ENCODE measurements at places on chromosomes 6 and 20.

DNA sequence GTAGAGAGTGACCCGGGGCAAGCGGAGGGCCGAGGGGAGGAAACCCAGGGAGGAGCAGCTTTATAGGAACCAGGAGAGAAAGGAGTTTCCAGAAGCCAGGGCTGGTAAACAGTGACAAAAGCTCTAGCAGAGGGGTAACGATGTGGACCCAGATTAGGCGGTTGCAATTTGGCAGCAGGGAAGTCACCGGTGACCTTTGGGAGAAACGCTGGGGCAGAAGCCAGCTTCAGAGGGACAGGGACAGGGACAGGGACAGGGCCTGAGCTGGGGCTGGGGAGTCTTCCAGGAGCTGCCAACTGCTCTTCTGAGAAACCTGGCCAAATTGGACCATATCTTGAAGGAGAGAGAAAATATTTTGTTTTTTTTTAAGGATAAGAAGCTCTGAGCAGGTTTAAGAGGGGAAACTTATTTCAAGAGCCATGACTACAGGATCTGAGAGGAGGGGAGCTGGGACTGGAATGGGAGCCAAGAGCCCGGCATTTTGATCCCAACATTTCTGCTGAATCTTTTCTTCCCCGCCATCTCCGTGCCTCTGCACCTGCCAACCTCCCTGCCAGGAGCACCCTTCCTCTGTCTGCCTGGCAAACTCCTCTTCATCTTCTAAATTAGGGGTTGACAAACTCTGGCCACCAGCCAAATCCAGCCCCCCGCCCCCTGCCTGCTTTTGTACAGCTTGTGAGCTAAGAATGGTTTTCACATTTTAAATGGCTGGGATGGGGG is 22.6 kb upstream of the PREX1 start:
- DNase-seq, result no peak

- DNase-seq, result no peak
Observed at GRCh38 chr20:49693435-49694171, 20.1 kb downstream of the B4GALT5 start.

DNA sequence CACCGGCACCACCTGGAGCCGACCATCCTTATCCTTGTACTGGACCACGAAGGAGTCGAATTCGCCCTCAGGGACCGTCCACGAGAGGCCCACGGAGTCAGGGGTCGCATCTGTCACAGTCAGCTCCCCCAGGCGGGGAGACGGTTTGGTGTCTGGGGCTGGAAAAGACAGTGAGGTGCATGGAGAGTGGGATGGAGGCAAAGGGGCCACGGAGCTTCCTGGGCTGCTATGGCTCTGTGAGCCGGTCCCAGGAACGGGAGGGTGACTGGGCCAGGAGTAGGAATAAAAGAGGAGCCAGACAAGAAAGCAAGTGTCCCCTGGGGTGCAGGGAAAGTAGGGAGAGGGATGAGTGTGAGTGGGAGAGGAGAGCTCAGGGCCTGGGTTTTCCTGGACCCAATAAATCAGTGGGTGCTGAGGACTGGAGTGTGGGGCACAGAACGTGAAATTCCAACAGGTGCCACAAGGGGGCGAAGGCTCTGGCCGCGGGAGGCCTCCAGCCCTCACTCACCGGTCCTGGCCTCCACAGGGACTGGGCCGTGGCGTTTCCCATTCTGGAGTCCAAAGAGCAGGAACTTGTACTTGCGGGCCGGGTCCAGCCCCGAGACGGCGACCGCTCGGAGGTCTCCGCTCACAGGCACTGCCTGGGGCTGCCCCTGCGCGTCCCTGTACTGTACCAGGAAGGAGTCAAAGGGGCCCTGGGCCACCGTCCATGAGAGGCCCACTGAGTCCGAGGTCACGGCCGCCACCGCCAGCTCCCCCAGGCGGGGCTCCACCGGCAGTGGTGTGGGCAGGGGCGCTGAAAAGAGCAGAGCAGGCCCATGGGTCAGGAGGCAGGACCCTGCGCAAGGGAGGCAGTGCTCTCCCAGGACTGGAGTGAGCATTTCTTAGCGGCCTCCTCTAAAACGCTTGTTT is 9.9 kb downstream of the CYP21A2 start:
- DNase-seq, result peak; percentile 50

- DNase-seq, result no peak
Observed at GRCh38 chr20:62622877-62623487, 19.3 kb upstream of the SLCO4A1 start.

- no peak for DNase-seq
Observed at GRCh38 chr6:32815996-32816395, 806 bp downstream of the HLA-DOB start.

DNA sequence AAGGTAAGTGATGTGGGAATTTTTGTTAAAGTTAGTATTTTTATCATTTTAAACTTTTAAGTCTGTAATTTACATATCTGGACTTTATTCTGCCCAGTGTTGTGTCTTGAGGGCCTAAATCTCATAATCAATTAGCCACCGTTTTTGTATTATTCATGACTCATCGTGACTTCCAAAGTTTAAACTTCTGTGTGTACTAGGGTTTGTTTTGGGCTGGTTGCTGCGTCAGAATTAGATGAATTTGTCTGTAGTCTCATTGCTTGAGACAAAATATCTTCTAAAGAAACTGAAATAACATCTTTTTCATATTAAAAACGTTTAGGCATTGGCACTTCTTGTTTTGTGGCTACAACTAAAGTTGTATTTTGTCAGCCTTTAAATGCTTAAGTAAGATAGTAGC is 41.3 kb downstream of the CDYL start:
- DNase-seq, result no peak

DNA sequence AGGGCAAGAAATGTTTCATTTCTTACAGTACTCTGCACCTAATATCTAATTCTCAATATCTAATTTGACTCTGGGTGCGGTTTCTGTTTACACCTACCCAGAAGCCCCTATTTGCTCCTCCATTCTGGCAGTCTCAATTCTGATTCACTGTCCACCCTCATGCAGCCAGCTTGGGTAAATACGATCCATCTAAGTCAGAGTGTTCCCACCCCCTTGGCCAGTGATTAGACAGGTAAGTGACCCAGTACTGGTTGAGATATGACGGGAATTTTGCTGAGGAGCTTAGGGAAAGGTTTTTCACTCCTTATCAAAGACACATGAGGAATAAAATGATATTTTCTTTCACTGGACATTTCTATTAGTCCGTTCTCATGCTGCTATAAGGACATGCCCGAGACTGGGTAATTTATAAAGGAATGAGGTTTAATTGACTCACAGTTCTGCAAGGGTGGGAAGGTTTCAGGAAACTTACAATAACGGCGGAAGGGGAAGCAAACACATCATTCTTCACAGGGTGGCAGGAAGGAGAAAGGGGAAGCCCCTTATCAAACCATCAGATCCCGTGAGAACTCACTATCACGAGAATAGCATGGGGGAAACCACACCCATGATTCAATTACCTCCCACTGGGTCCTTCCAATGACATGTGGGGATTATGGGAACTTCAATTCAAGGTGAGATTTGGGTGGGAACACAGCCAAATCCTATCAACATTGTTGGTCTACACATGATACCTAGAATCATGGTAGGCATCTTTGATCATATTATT is 29.4 kb downstream of the GLO1 start:
- DNase-seq, result peak; percentile 3

DNA sequence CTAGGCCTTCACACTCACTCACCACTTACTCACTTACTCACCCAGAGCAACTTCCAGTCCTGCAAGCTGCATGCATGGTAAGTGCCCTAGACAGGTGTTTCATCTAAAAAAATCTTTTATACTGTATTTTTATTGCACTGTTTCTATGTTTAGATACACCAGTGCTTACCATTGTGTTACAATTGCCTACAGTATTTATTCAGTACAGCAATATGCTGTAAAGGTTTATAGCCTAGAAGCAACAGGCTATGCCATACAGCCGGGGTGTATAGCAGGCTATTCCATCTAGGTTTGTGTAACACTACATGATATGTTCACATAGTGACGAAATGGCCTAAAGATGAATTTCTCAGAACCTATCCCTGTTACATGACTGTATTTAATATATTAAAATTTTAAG is 37.1 kb upstream of the KCNK5 start:
- no peak for DNase-seq

GRCh38 chr20:44465001-44465560 is 10.6 kb upstream of the TTPAL start:
- no peak for DNase-seq

DNA sequence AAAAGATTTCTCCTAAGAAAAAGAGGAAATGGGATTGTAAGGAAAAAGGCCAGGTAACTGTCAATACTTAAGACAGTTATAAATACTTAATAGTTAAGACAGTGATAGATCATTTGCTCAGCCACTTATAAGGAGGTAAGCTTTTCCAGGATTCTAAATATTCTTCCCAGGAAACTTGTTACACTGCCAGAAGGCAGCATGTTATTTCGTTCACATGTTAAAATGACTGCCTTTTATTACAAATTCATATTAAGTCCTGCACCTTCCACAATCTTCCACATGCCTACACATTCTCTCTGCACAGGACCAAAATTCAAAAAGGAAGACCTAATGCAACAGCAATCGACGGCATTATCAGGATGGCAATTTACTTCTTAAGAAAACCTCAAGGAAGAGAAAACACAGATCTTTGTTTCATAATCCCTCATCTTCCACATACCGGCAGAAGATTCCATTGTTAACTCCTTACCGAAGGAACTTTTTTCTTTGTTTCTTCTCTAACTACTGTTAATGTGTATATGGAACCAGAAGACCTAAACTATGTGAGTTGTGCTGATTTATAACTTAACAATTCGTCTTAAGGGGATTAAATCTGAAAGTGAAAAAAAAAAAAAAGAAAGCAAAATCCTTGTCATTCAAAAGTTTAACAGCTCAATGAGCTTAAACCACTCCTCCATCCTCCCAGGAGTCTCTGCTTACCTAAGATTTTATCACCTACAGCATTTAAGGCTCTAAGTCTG is 799 bp downstream of the TAAR2 start:
- no peak for DNase-seq

DNA sequence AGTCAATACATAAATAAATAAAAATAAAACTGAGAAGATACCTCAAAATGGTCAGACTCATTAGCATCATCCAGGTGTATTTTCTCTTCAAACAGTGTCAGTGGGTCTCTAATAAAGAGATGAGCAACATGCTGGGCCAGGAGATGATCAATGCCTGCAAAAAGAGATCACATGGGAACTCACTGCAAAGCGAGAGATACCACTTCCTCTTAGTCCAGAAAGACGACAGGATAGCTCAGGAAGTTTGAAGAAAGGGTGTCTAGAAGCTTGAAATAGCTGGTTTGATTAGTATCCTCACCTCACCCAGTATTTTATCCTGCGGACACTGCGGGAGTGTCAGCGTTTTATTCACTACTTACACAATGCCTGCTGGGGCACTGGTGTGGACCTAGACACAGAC is 38.0 kb downstream of the GCLC start:
- no peak for DNase-seq

DNA sequence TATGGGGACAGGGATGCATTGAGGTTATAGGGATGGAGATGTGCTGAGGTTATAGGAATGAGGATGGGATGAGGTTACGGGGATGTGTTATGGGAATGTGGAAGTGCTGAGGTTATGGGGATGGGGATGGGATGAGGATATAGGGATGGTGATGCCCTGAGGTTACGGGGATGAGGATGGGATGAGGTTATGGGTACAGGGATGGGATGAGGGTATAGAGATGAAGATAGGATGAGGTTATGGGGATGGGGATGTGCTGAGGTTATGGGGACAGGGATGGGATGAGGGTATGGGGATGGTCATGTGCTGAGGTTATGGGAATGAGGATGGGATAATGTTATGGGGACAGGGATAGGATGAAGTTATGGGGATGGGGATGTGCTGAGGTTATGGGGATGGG is 542.8 kb downstream of the CDH26 start:
- DNase-seq, result no peak

DNA sequence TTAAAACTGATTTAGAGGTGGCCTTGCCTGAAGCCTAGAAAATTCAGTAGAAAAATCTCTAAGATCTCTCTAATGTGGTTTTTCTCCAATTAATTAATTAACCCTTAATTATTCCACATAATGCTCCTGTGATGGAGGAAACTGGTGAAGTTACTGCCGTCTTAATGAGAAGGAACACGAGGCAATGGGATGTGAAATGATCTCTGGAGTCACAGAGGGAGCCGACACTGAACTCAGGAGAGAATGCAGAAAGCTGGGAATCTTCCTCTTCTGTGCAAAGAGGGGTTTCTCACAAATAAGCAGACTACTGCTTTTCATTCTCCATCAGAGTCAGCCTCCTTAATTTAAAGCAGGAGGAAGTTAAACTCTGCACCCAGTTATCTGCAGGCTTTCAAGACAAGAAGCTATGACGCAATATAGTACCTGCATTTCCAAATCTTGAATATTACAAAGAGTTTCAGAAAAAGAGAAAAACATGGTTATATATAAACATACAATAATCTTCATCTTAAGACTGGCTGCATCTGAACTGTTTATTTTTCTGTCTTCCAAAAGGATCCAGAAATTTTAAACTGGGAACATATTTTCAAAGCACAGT is 18.1 kb upstream of the SNRPB2 start:
- no peak for DNase-seq

GRCh38 chr6:149268768-149269167 is 48.7 kb upstream of the TAB2 start:
- DNase-seq, result no peak

- no peak for DNase-seq
Observed at GRCh38 chr20:57970856-57971255, 257.6 kb downstream of the ANKRD60 start.

DNA sequence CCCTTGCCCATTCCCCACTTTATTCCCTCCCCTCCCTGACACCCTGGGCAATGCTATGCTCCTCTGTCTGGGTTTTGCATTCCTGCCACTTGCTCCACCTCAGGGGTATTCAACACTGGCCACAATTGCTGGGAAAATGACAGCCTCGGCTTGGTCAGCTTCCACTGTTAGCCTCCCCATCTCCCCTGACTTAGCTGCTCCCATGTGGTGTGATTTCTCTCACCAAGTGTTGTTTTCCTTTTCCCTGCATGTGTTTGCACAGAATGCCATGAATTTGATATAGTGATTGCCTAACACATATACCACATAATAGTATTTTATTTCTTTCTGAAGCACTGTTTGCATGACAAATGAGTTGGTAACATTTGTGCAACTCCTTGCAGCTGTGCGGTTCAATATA is 1.4 kb upstream of the LEMD2 start:
- DNase-seq, result no peak

- DNase-seq, result no peak
Observed at GRCh38 chr6:109595998-109596397, 95.0 kb downstream of the AK9 start.
